GM12878 (cell line): ENCODE measurements at places on chromosomes 7 and 10. TPM values are rescaled to one million over a fixed set of nuclear protein-coding genes. Genes with fewer than 3 reads are reported as not detected.

DNA sequence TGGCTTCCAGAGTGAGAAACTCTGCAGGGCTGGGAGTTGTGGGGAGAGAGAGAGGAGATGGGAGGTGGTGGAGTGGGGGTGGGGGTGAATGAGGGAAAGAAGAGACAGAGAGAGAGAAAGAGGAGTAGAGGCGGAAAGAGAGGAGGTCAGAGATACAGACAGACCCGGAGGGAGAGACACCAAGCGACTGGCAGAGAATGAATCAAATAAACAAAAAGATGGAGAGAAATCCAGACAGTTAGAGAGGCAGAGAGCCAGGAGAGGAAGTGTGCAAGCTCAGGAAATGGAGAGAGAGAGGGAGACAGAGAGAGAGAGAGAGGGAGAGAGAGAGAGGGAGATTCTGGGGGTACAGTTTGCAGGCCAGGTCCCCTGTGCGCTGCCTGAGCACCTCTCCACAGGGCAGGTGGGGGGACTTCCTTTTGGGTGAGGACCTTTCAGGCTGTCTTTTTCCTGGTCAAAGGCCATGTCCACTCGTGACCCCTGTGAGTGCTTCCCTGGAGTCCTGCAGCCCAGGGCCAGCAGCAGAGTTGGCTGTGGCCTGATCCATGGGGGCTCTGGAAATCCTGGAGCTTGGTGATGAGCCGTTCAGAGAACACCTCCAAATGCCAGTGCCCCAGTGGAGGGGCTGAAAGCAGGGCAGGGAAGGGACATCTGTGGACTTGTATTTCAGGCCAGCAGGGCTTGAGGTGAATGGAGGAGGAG is 25.0 kb upstream of the PCBD1 start:
- H3K4me1 ChIP-seq = no peaks in the 10 kb centered on the region
- H3K27me3 ChIP-seq = no peaks in the 10 kb centered on the region; the same call in none of the 2 replicates
- DNase-seq = no peak

- no peaks in the 10 kb centered on the region for H3K4me1 ChIP-seq
- DNase-seq = no peak
- no peaks in the 10 kb centered on the region for H3K36me3 ChIP-seq
- no peak overlapping the region for H3K27ac ChIP-seq
- no peak overlapping the region for H3K4me3 ChIP-seq
Measured at GRCh38 chr10:71248210-71248609, 35.8 kb downstream of the UNC5B start.

ZNF212 gene
- 9.2 and 9.6 TPM in 2 replicates for polyA plus RNA-seq

GRCh38 chr7:150476819-150477631 is 26.6 kb downstream of the GIMAP8 start:
- no peak for DNase-seq
- no peaks in the 10 kb centered on the region for H3K4me1 ChIP-seq
- H3K36me3 ChIP-seq = peaks cover 1% of the 10 kb centered on the region; the same call in 1 of the 2 replicates
- no peak overlapping the region for H3K4me3 ChIP-seq
- H3K27ac ChIP-seq = no peak overlapping the region
- no peaks in the 10 kb centered on the region for H3K27me3 ChIP-seq

IFIT1B gene
- polyA plus RNA-seq = not detected in 2 replicates

ADD3 gene
- 59.9 and 60.4 TPM in 2 replicates for polyA plus RNA-seq

GRCh38 chr7:46165276-46165675 is 244.2 kb upstream of the IGFBP3 start:
- no peak overlapping the region for H3K4me3 ChIP-seq
- H3K27ac ChIP-seq = no peak overlapping the region
- no peak for DNase-seq
- no peaks in the 10 kb centered on the region for H3K27me3 ChIP-seq
- H3K36me3 ChIP-seq = no peaks in the 10 kb centered on the region

DNA sequence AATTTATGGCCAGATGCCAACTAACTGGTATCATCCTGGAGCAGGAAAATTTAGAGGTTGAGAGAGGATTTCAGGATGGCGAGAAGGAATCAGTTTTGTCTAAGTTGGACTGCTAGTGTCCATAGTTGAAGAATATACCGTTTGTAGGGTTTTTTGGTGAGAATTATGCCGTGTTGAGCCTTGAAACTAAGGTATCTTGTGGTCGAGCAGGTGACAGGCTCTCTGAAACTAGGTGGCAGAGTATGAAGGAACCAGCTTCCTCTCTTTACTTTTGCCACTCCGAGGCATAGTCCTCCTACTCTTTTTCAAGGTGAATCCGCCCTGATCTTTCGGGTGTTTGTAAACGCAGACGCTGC is 9.7 kb downstream of the MDFIC start:
- H3K36me3 ChIP-seq = no peaks in the 10 kb centered on the region
- no peak for DNase-seq

GRCh38 chr10:16948361-16948760 is 131.1 kb upstream of the RSU1 start:
- H3K27ac ChIP-seq = no peak overlapping the region
- no peak overlapping the region for H3K4me3 ChIP-seq
- no peaks in the 10 kb centered on the region for H3K36me3 ChIP-seq
- H3K4me1 ChIP-seq = no peaks in the 10 kb centered on the region

ZNF853 gene
- polyA plus RNA-seq = 0.04 TPM in 1 of 2 replicates, not detected in the other

GRCh38 chr7:95421000-95421846 is 13.6 kb downstream of the PON2 start:
- no peak overlapping the region for H3K4me3 ChIP-seq
- no peak overlapping the region for H3K27ac ChIP-seq
- no peaks in the 10 kb centered on the region for H3K4me1 ChIP-seq
- DNase-seq = no peak
- H3K36me3 ChIP-seq = no peaks in the 10 kb centered on the region

GRCh38 chr10:86449926-86450558 is 71.5 kb downstream of the WAPL start:
- H3K36me3 ChIP-seq = peaks cover 31% of the 10 kb centered on the region
- H3K27me3 ChIP-seq = no peaks in the 10 kb centered on the region
- H3K27ac ChIP-seq = no peak overlapping the region
- H3K4me1 ChIP-seq = no peaks in the 10 kb centered on the region; the same call in 1 of the 2 replicates
- H3K4me3 ChIP-seq = no peak overlapping the region

DNA sequence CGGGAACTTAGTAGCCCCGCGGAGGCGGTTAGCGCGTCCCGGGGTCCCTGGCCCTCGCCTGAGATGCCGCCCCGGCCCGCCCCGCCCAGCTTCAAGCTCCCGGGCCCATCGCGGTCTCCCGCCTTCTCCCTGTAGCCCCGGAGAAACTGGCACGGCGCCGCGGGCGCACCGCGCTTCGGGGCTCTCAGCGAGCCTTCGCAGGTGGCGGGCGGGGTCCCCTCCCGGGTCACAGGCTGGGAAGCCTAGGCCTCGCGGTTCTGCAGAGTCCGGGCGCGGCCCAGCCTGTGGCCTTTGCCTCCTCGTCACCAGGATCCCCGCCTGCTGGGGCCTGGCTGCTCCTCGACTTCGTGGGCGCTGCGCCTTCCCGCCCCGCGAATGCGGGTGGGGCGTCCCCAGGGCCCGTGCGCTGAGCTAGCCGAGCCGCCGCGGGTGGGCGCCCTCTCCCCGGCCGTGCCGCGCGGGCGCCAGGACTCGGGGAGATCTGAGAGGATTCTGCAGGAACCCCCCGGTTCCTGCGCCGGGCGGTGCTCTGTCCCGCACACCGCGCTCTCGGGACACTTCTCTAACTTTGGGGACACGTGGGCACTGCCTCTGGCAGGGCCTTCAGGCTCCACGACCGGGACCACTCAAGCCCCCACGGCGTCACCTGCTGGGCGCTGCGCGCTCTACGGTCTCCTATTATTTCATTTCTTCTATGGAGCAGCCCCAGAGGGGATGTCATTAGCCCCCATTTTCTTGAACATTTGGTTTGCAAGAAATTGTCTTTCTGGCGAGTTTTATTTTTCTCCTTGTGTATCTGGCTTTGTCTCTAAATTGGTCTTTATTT is 682 bp upstream of the RGS10 start:
- no peak for DNase-seq
- no peaks in the 10 kb centered on the region for H3K36me3 ChIP-seq
- peaks cover 18% of the 10 kb centered on the region for H3K4me1 ChIP-seq
- no peaks in the 10 kb centered on the region for H3K27me3 ChIP-seq
- H3K27ac ChIP-seq = peak overlapping the region; percentile 59

GRCh38 chr7:33825644-33826043 is 79.7 kb upstream of the BMPER start:
- no peak overlapping the region for H3K27ac ChIP-seq
- no peaks in the 10 kb centered on the region for H3K4me1 ChIP-seq
- no peak overlapping the region for H3K4me3 ChIP-seq
